ENCODE measurements at places on chromosomes 2 and 18.

DNA sequence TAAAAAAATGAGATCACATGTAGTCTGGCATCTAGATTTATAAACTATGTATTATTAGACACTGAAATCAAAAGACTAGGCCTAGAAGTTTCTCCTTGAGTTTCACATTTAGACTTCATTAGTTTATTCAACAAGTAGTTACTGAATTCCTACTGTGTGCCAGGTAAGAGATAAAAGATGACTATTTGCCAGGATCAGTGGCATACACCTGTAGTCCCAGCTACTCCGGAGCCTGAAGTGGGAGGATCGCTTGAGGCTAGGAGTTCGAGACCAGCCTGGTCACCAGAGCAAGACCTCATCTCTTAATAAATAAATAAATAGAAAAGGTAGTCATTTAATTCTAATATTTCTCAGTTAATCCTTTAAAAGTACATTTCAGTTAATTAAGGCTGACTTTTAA lies 2.1 kb downstream of the FAM98A start:
- DNase-seq, result no peak

DNA sequence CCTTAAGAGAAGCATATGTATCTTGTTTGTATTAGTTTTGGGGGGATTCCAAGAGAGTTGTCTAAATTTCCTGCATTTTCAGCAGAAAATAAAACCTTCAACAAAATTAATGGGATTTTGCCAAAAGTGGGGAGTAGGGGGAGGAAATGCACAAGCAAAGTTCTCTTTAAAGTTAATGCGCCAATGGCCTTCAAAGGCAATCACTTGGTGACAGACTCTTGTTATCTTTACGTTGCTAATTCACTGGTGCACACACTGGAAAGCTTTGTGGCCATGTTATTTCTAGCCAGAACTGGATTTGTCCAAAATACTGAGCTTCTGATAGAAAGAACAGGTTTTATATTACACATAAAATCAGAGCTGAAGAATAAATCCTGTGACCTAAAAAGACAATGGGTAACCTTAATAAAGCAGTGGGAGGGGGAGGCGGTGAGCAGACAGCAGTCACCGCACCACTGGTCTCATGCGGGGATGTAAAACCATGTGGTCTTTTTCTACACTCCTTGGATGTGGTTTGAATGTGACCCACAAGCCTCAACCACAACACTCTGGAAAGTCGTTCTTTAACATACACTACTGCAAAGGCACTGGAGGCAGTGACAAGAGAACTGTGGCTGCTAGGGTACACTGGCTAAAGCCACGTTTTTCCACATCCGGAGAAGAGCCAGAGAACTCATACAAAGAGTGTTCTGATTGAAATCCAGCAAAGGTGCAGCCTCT lies 176.9 kb upstream of the SMAD7 start:
- no peak for DNase-seq

- no peak for DNase-seq
Observed at GRCh38 chr2:184371641-184372040, 226.7 kb upstream of the ZNF804A start.

DNA sequence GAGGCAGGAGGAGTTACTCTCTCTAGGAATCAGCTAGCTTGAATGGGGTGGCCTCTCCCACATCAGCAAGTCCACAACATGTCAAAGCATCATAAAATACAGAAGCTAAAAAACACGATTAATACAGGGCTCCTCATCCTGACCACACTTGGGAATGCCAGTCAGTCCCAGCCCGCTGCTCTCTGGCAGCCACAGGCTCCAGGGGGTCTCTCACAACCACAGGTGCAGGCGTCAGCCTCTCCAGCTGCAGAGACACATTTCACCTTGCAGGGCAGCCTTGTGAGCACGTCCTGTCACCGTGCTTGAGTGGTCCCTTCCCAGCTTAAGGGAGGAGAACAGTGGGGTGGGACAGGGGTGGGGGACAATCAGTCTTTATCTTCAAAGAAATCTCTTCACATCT lies 137.4 kb upstream of the SH3BP4 start:
- no peak for DNase-seq

GRCh38 chr2:86673986-86674670 lies 46.0 kb upstream of the RMND5A start:
- DNase-seq, result no peak

- no peak for DNase-seq
Observed at GRCh38 chr2:40545645-40546044, 93.8 kb upstream of the SLC8A1 start.

- no peak for DNase-seq
Observed at GRCh38 chr2:226508683-226509082, 290.9 kb downstream of the IRS1 start.
